Calu3 (cell line): ENCODE measurements at places on chromosomes 2 and 18. TPM values are rescaled to one million over a fixed set of nuclear protein-coding genes. Genes with fewer than 3 reads are reported as not detected.

DNA sequence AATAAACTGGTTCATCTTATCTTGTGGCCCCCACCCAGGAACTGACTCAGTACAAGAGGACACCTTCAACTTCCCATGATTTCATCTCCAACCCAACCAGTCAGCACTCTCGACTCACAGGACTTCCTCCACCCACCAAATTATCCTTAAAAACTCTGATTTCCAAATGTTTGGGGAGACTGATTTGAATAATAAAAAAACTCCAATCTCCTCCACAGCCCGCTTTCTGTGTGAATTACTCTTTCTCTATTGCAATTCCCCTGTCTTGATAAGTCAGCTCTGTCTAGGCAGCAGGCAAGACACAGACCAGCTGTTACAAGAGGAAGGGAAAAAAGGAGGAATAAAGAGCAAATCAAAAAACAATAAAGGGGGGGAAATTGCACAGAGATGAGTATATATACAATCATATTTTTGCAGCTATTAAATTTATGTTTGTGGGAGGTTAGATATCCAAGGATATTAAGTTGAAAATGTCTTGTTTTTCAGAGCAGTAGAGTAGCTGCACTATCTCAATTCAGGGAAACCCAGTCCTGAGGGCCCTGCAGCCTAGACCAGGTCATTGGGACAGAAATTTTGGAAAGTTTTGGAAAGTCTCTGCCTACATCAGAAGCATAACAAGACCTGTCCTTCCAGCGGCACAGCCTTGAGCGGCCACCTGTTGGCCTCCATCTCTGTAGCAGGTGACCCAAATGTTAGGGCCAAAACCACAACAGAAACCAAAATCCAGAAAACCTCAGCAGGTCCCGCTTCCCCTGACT lies 32.8 kb upstream of the SIGLEC15 start:
- peak overlapping the region; percentile 43 for H3K4me3 ChIP-seq
- no peak for DNase-seq
- no peaks in the 10 kb centered on the region for H3K27me3 ChIP-seq

GRCh38 chr2:234669621-234670020 lies 172.7 kb upstream of the ARL4C start:
- H3K36me3 ChIP-seq: no peaks in the 10 kb centered on the region
- no peak for DNase-seq
- H3K27ac ChIP-seq: no peak overlapping the region
- H3K4me1 ChIP-seq: peaks cover 10% of the 10 kb centered on the region

DNA sequence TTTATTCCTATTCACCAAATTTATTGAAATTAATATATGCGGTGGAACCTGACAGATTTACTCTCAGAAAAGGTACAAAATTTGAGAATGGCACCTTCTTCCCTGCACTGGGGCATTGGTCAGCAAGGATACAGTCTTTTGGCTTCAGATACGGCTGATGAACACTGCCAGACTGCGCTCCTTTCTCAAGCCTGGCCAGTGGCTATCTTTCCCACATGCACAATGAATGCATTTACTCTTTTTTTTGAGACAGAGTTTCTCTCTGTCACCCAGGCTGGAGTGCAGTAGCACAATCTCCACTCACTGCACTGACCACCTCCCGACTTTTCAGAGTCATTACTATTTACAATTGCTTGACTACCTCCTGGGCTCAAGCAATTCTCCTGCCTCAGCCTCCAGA lies 61.6 kb downstream of the MOB4 start:
- no peak overlapping the region for H3K27ac ChIP-seq
- H3K4me1 ChIP-seq: no peaks in the 10 kb centered on the region
- no peak overlapping the region for H3K4me3 ChIP-seq
- no peak for DNase-seq

- peak; percentile 29 for DNase-seq
- no peak overlapping the region for H3K27ac ChIP-seq
- H3K27me3 ChIP-seq: no peaks in the 10 kb centered on the region
Measured at GRCh38 chr2:189624648-189625355, 36.5 kb upstream of the ASNSD1 start.

DNA sequence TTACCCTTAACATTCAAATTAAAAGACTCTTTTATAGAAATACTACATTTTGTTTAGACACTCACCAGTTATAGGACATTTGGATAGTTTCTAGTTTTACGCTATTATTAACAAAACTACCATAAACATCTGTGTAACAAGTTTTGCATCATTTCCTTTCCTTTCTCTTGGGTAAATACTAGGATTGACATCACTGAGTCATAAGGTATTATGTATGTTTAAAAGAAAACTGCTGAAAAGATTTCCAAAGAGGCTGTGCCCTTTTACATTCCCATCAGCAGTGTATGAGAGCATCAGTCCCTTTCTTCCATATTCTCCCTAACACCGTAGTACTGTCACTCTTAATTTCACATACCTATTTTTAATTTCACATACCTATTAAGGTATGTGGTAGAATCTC lies 130.6 kb downstream of the USP34 start:
- H3K27ac ChIP-seq: no peak overlapping the region
- H3K4me3 ChIP-seq: no peak overlapping the region

DNA sequence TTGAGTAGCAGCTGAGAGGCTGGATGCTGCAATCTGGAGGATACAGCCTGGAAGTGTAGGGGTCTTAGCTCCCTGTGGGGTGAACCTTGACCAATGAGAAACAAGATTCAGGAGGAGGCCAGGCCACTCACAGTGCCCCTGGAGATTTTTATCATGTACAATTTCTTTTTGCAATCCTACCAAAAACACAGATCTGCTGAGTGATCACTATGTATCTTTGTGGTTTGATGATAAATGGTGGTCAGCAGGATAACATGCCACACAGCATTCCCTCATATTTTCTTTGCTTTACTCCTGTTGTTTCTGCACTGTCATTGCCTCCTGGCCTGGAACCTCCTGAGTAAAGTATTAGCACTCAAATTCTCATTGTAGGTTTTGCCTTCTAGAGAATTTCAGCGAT lies 357.9 kb downstream of the THSD7B start:
- H3K36me3 ChIP-seq: no peaks in the 10 kb centered on the region
- no peak for DNase-seq
- H3K4me1 ChIP-seq: no peaks in the 10 kb centered on the region
- no peak overlapping the region for H3K4me3 ChIP-seq
- no peaks in the 10 kb centered on the region for H3K27me3 ChIP-seq

DNA sequence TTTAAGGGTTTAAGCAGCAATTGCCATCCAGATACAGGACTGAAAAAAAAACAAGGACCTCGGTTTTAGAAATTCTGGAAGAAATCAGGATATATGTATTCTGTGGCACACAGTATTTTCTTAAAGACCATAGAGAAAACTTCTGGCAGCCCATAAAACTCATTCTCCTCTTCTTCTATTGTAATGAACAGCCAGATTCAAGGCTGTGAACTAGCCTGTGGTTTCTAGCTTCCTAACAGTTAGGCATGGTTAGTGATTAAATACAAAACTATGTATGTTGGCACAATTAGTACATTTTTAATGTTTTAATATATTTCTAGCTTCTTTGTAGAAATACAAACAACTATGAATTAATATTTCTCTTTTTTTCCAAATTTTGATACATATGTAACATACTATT lies 555.7 kb downstream of the DSC3 start:
- no peak for DNase-seq
- H3K4me3 ChIP-seq: no peak overlapping the region
- H3K27ac ChIP-seq: no peak overlapping the region
- H3K4me1 ChIP-seq: no peaks in the 10 kb centered on the region
- H3K36me3 ChIP-seq: no peaks in the 10 kb centered on the region
- no peaks in the 10 kb centered on the region for H3K27me3 ChIP-seq

- no peak overlapping the region for H3K27ac ChIP-seq
- peaks cover 12% of the 10 kb centered on the region for H3K27me3 ChIP-seq
- H3K36me3 ChIP-seq: no peaks in the 10 kb centered on the region
- H3K4me1 ChIP-seq: no peaks in the 10 kb centered on the region
- no peak for DNase-seq
- H3K4me3 ChIP-seq: no peak overlapping the region
Measured at GRCh38 chr18:9694174-9694573, 13.9 kb upstream of the RAB31 start.

The OR6B2 gene
- total RNA-seq: not detected in 2 replicates

The CDK15 gene
- total RNA-seq: not detected in 2 replicates
